Activated T-helper 1 cell treated with anti-CD3 and anti-CD28 coated beads, Interleukin-2, amount 50 U/mL, for 16 hours (primary cell): ENCODE measurements at places on chromosomes 5 and 9.

DNA sequence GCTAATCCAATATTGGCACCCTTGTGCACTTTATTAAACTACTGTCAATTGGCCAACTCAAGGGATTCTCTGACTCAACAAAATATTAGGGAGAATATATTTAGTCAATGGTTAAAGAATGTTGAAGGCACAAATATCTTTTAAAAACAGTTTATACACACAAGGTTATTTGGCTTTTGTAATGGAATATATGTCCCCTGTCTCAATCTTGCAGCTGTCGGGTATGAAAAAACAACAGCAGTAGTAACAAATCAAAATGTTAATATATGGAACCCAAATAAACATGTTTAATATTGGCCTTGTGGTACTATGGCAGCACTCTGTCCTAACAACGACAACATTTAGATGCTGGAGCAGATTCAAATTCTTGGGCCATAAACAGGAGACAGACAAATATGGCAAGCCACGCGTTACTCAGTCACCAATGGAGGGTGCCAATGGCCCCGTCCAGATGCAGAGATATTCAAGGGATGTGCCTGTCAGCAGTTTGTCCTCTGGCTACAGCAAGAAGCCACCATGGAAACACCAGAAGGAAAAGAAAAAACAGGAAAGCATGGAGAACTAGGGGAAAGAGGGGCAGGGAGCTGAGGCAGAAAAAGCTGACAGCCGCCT, 342.0 kb downstream of the NDUFS4 start:
- DNase-seq: no peak

DNA sequence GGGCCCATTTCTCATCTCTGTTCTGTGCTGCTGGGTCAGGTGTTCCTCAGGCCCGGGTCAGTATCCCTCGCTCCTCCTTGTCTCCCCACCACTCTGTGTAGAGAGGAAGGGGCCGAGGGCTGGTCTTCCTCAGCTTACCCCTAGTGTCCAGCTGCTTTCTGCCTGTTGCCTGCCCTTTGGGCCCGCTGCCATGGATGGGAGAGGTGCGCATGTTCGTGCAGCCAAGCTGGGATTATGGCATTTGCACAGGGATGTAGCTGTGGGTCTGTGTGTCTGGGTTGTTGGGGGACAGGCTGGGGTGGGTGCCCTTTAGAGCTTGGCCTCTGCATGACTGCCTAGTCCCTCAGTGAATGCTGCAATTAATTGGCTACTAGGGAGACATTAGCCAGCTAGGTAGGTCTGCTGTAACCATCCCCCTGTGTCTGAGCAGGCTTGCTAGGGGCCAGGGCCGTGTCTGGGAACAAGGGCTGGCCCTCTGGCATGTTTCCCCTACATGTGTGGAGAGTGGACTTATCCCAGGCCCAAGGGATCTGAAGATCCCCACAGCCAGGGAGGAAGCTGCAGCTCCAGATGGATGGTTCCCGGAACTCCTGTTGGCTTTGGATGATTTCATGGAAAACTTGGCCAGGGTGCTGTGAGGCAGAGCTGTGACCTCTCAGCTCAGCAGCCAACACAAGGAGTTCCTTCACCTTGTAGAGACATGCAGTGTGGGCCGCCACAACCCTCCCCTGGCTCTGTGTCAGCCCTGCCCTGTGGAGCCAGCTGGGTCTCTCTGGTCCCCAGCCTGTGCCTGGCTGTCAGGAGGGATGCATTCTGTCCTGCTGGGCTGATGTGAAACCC, 161.9 kb downstream of the MACROH2A1 start:
- DNase-seq: no peak

DNA sequence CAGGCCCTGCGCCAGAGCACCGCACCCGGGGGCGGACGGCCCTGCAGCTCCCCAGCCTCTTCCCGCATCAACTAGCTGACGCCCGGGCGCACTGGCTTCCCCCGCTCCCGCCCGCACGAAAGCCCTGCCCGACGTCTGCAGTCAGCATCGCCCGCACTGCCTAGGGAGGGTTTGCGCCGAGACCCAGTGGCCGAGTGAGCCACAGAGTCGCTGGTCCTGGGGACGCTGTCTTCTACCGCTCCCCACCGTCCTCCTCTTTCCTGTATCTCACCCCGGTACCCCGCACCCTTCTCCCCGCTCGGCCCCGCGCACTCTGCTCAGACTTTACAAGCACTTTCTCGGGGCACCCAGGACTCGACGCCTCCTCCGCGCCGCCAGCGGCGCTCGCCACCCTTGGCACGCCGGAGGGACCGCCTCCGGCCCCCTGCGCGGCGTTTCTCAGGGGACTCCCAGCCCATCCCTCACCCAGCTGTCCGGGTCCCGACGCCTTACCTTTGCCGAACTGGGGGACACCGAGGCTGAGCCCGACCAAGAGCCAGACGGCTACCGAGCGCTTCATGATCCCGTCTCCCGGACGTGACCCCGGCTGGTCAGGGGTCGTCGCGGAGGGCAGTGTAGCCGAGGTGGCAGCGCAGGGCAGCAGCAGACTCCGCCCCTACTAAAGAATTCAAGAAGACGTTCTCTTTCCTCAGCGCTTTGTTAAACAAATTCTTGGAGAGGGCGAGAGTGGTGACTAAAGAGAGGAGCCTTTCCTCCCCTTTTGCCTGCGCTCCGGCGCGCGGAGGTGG, 670 bp downstream of the EDIL3 start:
- DNase-seq: no peak

- DNase-seq: no peak
These were observed 83.1 kb downstream of the COL27A1 start for GRCh38 chr9:114238472-114238871.

DNA sequence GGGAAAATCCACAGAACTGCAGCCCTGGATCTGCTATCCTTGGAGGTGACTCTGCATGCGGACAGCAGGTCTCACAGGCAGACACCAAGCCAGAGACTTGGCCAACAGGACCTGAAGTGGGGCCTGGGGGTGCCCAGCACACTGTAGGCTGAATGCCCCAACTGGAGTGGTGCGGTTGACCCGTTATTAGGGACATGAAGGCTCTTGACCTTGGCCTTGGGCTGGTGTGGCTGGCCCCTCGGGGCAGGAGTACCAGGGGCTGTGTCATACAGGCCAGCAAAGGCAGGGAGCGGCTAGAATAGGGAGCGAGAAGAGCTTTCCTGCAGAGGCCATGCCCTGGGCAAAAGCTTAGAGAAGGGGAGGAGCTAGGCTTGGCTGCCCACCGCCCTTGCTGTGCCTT, 153.2 kb upstream of the MVB12B start:
- no peak for DNase-seq

- DNase-seq: no peak
These were observed 121.4 kb downstream of the ASTN2 start for GRCh38 chr9:117293206-117294114.

GRCh38 chr5:123538670-123539459, 26.9 kb downstream of the CSNK1G3 start:
- DNase-seq: no peak

GRCh38 chr9:130912932-130913598, 16.5 kb upstream of the QRFP start:
- DNase-seq: no peak

GRCh38 chr9:93033531-93033930, 25.0 kb upstream of the SUSD3 start:
- no peak for DNase-seq

DNA sequence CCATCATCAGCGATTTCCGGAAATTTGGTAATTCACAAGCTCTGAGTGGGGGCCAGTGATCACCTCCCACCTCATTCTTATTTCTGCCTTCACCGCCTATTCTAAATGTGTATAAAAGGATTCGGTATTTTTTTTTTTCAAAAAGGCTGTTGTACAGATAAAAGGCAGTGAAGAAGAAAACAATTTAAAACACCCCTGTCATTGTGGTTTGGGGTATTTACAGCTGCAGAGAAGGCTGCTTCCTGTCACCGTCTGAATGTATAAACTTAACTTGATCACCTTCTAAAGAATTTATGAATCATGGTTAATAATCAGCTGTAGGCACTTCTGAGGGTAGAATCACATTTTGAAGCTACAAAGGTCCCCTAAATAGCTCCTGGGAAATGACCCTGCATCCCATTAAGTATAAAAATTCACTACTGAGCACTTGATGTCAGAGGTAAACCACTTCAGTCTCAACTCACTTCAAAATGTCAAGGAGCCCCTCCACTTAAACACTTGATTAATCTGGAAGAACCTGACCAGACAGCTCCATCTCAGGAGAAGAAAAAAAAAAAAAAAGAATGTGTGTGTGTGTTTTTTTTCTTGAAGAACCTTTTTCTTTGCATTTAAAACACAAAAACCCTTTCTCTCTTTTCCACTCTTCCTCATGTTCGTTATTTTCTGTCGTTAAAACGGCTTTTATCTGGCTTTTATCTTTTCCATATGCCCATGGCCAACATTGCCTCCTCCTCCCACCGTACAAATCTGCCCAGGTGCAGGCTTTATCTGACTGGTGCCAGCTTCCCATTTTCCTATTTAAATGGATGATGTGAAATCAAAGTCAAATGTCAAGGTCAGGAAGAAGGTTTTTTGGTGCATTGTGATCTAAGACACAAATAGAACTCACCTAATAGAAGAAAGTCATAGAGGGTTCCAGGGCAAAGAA, 291.2 kb downstream of the IRX1 start:
- DNase-seq: no peak

DNA sequence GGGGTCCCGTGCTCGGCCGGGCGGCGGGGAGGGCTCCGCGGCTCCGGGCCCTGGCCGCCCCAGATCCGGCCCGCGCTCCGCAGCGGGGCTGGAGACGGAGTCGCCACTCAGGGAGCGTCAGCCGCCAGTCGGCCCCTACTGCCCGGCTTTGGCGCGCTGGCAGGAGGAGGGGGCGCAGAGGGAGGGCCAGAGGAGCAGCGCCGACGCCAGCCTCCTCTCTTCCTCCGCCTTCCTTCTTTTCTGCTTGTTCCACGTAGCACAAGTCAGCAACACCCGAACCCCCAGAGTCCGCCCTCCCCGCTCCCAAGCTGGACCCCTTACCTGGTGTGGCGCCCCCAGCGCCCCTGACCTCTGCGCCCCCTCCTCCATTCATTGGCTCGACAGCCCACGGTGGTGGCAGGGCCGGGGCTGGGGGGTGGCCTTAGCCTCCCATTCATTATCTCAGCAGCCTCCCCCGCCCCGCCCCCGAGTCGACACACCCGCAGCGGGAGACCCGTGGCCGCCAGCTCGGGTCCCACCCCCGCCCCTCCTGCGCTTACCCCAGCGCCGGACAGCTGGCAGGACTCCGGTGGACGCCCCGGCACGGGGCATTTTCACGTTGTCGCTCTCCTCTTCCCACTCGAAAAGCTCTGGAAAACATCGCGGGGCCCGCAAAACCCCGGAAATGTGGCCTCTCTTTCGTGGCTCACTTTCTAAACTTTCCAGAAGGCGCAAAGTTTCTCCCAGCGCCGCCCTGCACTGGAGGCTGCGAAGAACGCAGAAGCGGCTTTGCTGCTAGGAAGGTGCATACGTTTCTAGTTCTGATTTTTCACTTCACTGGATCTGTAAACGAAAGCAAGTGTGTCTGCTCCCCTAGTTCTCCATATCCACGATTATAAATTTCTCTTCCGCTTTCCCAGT, at the start of gene LPAR1:
LPAR1 (minus strand) TSS at position 140 of the 900 bp plus-strand sequence. CDS start 66,353 bp downstream, outside the sequence.
- DNase-seq: no peak

GRCh38 chr9:75170898-75171360, 82.6 kb downstream of the OSTF1 start:
- no peak for DNase-seq

- DNase-seq: no peak
These were observed 84.9 kb downstream of the GNA14 start for GRCh38 chr9:77563174-77563573.

DNA sequence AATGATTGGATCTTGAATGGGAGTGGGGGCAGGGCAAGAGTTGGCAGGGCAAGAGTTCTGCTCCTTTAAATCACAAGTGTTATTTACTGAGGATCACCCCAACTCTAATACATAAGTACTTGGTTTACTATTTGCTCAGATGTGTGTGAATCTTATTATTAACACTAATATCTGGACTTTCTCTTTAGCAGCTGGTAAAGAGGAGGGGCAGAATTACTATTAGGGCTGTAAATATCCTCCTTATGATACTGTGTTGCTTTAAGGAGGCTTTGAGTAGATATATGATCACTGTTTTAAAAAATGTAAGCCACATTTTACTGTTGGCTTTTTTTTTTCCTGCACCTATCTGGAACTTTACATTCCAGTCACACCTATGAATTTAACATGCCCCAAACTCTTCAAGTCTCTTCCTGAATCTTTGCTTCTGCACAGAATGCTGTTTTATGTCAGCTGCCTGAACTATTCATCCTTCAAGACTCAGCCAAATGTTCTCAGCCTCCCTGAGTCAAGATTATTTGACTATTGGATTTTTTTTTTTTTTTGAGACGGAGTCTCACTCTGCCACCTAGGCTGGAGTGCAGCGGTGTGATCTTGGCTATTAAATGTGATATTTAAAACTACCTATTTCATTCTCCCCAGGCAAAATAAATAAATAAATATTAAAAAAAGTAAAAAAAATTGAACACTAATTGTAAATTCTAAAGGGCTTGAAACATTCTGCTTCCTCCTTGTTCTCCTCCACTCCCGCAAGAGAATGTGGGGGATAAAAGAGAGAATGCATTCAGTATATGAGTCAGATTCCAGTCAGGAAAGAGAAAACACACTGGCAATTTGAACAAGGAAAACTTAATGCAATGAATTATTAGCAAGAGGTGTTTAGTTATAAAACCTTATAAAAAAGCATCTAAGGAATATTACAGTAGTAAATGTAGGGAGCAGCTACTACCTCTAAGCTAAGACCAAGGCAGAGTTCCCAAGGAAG, 99.3 kb downstream of the FOCAD start:
- no peak for DNase-seq

GRCh38 chr9:107285286-107285685, 2.2 kb downstream of the RAD23B start:
- DNase-seq: no peak

- DNase-seq: no peak
These were observed 5.9 kb downstream of the IGFBPL1 start for GRCh38 chr9:38418366-38418765.

DNA sequence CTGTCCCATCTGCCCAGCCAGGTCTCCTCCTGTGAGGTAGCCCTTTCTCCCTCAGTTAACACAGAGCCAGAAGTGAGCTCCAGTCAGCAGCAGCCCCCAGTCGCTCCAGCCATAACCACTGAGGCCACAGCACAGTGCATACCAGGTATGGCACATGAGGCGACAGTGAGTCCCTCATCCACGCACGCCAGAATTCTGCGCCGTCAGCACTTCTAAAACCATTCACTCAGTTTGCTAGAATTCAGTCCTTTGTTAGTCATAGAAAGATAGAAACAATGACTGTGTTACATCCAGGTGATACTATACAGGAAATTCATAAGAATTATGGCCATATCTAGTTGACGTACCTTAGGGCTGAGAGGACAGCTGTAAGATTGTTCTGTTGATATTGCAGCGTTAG, 88.5 kb downstream of the KIAA1958 start:
- DNase-seq: no peak

GRCh38 chr5:112848116-112848811, 12.8 kb upstream of the SRP19 start:
- no peak for DNase-seq

GRCh38 chr9:127919253-127919815, 2.5 kb upstream of the ST6GALNAC4 start:
- DNase-seq: no peak
